ENCODE measurements at places on chromosomes 1 and 21. TPM values are rescaled to one million over a fixed set of nuclear protein-coding genes. Genes with fewer than 3 reads are reported as not detected.

Gene GIPC2
- total RNA-seq: 6.9 TPM

Gene OVAAL
- total RNA-seq: not detected

Gene C1orf94
- not detected for total RNA-seq

Gene OR10R2
- not detected for total RNA-seq

Gene MCM3AP
- 87.3 TPM for total RNA-seq

Gene KLF17
- total RNA-seq: 0.78 TPM

Gene NHLH1
- total RNA-seq: not detected

Gene TIE1
- total RNA-seq: 16.2 TPM
